NCI-H226 (cell line): ENCODE measurements at places on chromosomes 7 and 10.

DNA sequence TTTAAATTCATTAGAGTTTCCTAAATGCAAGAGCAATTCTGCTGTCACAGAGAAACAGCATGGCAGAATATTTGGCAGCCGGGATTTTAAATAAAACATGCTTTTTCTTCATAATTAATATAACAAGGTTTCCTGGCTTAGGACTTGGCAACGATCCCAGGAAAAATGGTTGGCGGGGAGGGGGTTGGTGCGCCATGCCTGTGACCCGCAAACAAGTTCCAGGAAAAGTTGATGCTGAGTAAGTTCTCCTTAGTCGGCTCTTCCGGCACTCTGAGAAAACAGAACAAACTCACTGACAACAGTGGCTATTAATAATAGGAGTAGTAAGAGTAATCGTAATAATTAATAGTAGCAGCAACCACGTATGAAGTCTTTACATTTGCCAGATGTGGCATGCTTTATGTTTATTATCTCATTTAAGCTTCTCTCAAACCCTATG lies 4.6 kb downstream of the HABP2 start:
- no peak for DNase-seq

DNA sequence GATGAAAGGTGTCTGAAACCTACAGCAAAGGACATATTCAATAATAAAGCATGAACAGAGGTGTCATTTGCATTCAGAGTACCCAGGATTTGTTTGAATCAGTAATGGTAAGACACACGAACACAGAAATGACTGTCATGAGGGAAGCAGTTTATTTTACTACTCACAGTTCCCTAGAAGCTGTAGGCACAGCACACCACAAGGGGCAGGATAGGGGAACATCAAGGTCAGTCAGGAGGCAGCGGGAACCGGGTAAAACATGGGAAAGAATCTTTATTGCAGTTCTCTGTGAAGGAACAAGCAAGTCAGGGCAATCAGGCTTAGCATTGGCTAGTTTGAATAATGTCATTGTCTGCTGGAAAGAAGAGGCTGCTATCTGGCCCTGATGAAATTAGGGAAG lies 70.2 kb upstream of the PDSS1 start:
- DNase-seq: no peak

GRCh38 chr7:150405584-150406311 lies 26.6 kb downstream of the ZNF775 start:
- no peak for DNase-seq

DNA sequence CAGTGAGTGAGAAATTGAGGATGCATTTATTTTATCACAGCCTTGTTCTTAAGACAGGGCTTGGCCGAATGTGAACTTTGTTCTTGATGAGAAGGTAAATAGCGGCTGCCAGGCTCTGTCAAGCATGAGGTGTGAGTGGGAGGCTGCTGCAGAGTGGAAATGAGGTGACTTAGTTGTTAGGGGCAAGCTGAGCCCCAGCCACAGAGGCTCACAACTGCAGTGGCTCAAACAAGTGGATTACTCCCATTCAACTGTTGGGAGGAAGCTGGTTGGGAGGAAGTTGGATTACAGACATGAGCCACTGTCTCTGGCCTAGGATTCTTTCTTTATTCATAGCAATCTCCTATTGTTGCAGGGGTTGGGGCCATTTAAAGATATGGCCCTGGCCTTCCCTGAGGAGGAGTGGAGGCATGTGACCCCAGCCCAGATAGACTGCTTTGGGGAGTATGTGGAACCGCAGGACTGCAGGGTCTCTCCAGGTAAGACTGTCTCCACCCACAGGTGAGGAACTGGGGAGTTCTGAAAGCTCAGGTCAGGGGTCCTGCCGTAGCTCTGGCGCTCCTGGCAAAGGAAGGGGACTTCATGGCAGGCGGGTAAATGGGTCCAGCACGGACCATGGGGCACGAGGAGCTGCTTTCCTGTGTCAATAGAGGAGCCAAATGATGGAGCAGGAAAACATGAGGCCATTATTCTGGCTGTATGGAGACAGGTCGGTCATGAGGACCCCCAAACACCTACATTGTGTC lies 7.1 kb downstream of the ZSCAN25 start:
- no peak for DNase-seq

- DNase-seq: peak; percentile 7
These were observed 72.3 kb upstream of the LEP start for GRCh38 chr7:128168667-128169210.

- DNase-seq: peak; percentile 33
These were observed 2.0 kb downstream of the STAMBPL1 start for GRCh38 chr10:88881922-88882645.

DNA sequence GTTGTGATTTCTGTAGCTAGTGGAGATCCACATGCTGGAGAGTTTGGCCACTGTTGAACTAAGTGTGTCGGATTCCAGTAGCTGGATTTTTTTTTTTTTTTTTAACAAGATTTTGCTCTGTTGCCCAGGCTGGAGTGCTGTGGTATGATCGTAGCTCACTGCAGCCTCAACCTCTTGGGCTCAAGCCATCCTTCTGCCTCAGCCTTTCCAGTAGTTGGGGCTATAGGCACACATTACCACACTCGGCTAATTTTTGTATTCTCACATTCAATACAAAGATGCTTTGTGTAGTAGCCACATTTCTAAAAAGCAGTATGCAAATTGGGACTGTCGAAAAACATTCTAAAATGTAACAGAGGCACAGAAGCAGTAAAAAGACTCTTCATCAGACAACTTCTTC lies 63.5 kb downstream of the RABGEF1 start:
- DNase-seq: no peak

GRCh38 chr7:29843093-29843492 lies 36.8 kb downstream of the WIPF3 start:
- no peak for DNase-seq

DNA sequence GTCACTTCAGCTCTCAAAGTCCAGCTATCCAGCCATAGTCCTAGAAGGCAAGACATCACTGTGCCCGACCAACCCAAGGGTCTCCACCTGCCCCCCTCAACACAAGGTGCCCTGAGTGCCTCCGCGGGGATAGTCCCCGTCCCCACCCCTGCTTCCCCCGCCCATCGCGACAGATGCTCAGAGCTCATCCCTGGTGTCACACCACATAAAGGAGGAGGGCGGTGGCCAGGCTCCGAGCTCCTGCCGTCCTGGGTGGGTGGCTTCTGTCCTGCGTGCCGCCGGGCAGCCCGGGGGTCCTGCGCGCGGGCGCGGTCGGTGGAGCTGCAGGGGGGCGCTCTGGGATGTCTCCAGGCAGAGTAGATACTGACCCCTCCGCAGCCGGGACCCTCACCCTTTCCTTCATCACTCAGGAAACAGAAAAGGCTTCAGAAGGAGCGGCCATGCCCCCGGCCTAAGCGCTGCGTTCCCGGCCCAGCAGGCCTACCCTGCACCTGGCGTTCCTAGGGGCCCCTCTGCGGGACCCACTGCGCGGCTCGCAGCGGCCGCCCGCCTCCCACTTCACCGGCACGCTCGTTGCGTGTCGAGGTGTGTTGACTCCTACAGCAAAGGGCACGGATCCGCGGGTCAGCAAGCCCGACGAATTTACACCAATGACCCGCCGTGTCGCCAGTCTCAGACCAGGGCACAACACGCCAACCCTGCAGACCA lies 53.4 kb downstream of the ALOX5 start:
- DNase-seq: no peak

GRCh38 chr10:99806091-99806490 lies 23.7 kb downstream of the ABCC2 start:
- DNase-seq: no peak

GRCh38 chr10:133072720-133073390 lies 14.9 kb upstream of the ADGRA1 start:
- no peak for DNase-seq

- no peak for DNase-seq
These were observed 55.8 kb downstream of the INPP5A start for GRCh38 chr10:132593389-132593788.

DNA sequence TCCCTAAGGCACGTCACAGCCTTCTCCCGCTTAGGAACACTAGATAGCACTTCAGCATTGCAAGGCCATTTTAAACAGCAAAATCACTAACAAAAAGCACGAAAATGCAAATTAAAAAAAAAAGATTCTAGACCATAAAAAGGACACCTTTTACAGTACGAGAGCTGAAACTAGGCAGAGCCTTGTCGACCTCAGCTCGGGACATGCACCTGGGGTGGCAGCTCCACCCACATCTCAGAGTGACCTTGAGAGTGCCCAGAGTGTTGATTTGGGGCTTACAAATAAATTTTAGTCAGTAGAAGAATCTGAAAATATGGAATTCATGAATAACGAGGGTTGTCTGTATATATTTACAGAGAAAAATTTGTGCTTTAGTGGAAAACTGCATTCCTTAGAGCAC lies 1.1 kb downstream of the MRPS24 start:
- DNase-seq: no peak

DNA sequence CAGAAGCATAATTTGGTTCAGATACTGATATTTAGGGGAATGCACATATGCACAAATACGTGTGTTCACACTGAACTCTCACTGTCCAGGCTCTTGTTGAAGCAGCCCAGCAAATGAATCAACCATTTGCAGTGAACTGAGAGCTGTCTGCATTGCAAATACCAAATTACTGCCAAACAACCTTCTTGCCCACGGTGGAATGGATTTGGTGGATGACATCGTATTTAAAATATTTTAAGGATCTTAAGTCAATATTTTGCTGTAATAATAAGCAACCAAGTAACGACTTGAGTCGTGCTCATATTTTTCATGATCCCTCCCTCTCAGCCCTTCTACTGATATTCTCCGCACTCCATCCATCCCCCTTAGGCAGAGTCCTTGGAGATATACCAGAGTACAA lies 107.9 kb upstream of the FEZF1 start:
- DNase-seq: peak; percentile 15

GRCh38 chr7:85184599-85185423 lies 2.0 kb downstream of the SEMA3D start:
- no peak for DNase-seq

- no peak for DNase-seq
These were observed 79.7 kb upstream of the ZNF32 start for GRCh38 chr10:43728425-43728824.

DNA sequence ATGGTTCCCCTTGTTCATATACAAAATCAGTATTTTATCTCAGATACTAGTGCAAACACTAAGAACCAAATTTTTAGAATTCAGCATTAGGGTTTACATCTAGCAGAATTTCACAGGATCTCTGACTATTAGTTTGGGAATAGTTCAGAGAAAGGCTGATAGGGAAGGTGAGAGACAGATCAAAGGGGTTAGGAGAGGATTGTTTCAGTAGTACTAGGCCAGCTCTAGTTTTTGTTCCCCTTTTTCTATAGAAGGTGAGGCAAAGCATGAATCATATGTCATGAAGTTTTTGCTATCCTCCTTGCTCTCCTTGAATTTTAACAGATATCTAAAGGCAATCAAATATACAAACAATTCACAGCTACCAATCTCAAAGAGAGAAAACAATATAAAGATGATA lies 26.1 kb upstream of the CTNNA3 start:
- no peak for DNase-seq

DNA sequence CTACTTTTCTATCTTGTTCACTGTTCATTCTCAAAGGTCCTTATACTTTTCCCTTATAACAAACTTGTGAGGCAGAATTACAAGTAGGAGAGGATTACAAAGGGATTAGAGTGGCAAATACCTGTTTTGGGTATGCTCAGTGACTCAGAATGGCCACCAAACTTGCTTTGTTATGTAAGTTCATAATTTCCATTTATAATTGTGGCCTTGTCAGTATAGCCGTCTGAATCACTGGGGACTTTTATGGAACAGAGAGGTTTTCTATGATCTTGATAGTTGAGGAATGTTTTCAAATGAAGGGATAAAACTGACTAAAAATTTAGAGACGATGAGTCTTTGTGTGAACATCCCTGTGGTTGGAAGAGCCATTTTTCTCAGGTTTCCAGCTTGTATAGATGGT lies 116.2 kb downstream of the SND1 start:
- no peak for DNase-seq

DNA sequence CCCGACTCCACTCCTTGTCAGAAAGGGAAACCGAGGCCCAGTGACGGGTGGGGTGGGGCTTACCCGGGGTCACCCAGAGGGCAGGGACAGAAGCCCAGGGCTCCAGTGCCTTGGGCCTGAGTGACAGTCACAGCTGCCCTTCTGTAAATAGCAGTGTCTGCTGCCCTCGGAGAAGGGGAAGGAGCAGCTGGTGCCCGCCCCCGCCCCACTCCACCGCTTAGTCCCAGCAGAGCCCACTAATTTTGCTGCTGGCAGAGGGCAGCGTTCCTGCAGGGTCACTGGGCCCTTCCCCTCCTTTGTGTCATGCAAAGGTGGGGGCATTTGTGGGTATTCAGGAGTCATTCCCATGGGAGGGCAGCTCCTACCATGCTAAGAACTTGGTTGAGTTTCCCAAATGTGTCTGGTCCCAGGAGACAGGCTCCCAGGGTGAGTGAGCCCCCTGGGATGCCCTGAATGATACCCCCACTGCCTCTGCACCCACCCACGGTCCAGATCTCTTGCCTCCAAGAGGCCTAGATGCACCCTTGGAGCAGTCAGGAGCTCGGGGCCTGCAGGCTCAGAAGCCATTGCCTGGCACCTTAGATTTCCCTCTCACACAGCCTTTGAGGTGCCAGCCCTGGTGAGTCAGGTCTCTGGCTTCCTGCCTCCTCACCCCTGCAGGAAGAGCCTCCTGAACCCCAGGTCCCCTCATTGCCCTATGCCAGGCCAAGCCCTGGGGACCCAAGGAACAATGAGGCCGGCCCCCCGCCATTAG lies 17.2 kb downstream of the SH2B2 start:
- DNase-seq: no peak

- DNase-seq: no peak
These were observed 16.1 kb downstream of the KMT2C start for GRCh38 chr7:152419473-152420429.

DNA sequence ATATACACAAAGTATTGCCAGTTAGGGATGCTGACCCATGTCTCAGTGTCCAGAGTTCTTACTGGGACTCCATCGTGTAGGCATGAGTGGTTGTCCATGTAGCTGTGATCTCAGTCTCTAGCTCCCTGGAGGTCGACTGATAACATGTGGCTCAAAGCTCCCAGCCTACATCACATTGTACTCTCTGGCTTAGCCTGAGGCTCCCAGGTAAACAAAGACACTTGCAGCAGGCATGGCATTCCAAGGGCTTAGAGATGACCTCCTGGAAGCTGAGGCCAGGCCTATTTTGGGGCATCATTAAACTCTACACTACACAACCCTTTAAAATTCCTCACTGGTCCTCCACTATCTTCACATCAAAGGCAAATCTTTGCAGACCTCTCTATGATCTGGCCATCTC lies 100.8 kb upstream of the DOCK1 start:
- no peak for DNase-seq

DNA sequence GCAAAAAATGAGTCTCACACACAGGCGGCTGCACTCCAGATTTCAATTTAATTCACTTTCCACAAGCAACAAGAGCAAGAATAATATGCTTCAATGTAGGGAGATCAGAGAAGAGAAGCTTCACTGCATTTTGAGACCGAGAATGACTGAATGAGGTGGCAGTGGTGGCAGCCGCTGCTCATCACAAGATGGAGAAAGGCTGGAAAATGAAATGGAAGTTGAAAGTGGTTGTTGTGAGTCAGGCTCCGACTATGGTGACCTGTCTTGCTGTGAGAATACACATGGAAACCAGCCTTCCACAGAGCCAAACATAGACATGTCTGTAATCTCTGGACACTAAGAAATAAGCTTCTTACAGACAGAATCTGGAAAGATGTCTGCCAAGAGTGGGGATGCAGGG lies 499.6 kb upstream of the LRRN3 start:
- no peak for DNase-seq

GRCh38 chr7:43232366-43232765 lies 119.9 kb downstream of the HECW1 start:
- no peak for DNase-seq

- no peak for DNase-seq
These were observed 135.7 kb downstream of the GRK5 start for GRCh38 chr10:119343011-119343601.

- DNase-seq: peak; percentile 74
These were observed 43.8 kb upstream of the SEC61G start for GRCh38 chr7:54802841-54803240.
